ENCODE measurements at places on chromosomes 11 and 22.

GRCh38 chr11:70510106-70510505 lies 111.8 kb downstream of the CTTN start:
- DNase-seq, result no peak

DNA sequence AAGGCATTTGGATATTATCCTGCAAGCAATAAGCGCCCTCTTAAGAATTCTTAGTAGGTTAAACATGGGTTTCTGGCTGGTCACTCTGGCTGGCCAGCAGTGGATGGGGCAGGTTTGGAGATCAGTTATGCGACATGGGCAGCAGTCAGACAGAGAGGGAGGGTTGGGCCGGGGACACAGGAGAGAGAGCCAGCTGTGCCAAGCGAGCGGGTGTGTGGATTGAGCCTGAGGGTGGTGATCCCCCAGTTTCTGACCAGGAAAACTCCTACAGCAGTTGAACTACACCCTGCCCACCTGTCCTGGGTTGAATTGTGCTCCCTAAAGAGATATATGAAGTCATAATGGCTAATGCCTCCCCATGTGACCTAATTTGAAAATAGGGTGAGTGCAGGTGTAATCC lies 671.2 kb downstream of the TBC1D22A start:
- no peak for DNase-seq

DNA sequence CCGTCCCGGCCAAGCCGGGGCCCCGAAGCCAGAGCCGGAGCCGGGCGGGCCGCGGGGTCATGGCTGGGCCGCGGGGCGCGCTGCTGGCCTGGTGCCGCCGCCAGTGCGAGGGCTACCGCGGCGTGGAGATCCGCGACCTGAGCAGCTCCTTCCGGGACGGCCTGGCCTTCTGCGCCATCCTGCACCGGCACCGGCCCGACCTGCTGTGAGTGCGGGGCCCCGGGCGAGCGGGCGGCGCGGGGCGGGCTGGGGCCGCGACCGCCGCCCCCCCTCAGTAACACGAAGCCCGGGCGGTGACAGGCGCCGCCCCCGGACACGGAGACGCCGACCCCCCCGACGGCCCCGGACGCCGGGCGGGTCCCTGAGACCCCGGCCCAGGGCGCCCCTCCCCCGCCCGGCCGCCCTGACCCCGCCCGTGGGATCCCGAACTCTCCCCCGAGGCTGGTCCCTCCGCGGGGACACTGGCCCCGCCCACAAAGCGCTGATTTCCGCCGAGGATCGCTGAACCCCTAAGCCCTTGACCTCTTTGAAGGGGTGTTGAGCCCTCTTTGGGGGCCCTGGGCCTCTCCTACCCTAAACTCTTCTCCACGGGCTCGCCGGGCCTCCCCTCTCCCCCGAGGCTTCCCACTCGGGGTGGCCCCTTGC lies 389 bp downstream of the MICALL1 start:
- peak; percentile 38 for DNase-seq

- peak; percentile 87 for DNase-seq
Observed at GRCh38 chr22:45996241-45997076, 19.5 kb upstream of the WNT7B start.

DNA sequence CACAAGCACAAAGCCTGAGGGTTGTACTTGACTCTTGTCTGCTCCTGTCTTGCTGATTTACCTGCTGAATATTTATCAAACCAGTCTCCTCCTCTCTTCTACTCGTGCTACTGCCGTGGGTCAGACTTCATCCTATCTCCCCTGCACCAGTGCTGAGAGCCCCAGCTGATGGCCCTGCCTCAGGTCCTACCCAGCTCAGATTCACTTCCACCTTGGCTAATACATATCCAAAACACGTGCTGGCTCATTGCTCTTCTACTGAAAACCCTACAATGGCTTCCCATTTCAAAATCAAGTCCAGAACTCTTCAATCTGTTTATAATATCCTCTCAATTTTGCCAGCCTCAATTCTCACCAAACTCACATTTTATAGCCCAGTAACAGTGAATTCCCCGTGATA lies 48.3 kb downstream of the RAB30 start:
- no peak for DNase-seq

All from inflammatory macrophage treated with lipopolysaccharide for 1 hour (primary cell).